ENCODE measurements at places on chromosomes 5 and 9.
A peak's percentile ranks its signal among the peaks of the same experiment; 100 is the strongest.

DNA sequence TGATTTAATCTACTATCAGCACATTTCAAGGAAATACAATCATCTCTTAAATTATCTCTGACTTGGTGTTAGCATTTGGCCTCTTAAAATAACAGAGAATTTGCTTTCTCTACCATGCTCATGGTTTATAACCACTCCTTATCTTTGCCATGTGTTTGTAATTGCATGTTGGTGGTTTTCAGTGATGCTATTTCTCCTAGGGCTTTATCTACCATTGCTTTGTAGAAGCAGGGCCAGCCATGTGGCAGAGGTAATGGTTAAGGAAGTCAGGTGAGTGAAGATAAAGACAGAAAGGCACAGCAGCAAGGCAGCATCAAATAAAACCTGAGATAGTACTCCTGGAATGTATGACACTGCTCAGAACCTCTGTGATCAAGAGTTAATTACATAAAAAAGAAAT lies 206.2 kb downstream of the FER start:
- no peaks in the 10 kb centered on the region for H3K27me3 ChIP-seq
- H3K36me3 ChIP-seq = no peaks in the 10 kb centered on the region
- no peak for DNase-seq
- H3K27ac ChIP-seq = no peak overlapping the region

- no peak overlapping the region for H3K4me3 ChIP-seq
- H3K27ac ChIP-seq = no peak overlapping the region
- H3K36me3 ChIP-seq = no peaks in the 10 kb centered on the region
Observed at GRCh38 chr9:117425566-117425965, 10.7 kb upstream of the ASTN2 start.

- no peaks in the 10 kb centered on the region for H3K27me3 ChIP-seq
- no peak overlapping the region for H3K27ac ChIP-seq
- H3K36me3 ChIP-seq = no peaks in the 10 kb centered on the region
- no peaks in the 10 kb centered on the region for H3K4me1 ChIP-seq
- DNase-seq = no peak
Observed at GRCh38 chr9:109868207-109868606, 88.2 kb downstream of the PALM2AKAP2 start.

- H3K36me3 ChIP-seq = no peaks in the 10 kb centered on the region
- DNase-seq = no peak
- no peak overlapping the region for H3K4me3 ChIP-seq
- H3K4me1 ChIP-seq = no peaks in the 10 kb centered on the region
- no peaks in the 10 kb centered on the region for H3K27me3 ChIP-seq
Observed at GRCh38 chr5:143222287-143223231, 180.9 kb downstream of the NR3C1 start.

- H3K27me3 ChIP-seq = no peaks in the 10 kb centered on the region
- H3K4me3 ChIP-seq = no peak overlapping the region
- H3K36me3 ChIP-seq = no peaks in the 10 kb centered on the region
- H3K27ac ChIP-seq = no peak overlapping the region
- DNase-seq = no peak
Observed at GRCh38 chr9:127166651-127167524, 44.5 kb upstream of the ANGPTL2 start.

- no peak overlapping the region for H3K27ac ChIP-seq
- no peaks in the 10 kb centered on the region for H3K27me3 ChIP-seq
- no peak for DNase-seq
- no peaks in the 10 kb centered on the region for H3K4me1 ChIP-seq
Observed at GRCh38 chr5:128014578-128014977, 69.0 kb upstream of the SLC12A2 start.

GRCh38 chr5:145906401-145906800 lies 30.0 kb upstream of the SH3RF2 start:
- no peak for DNase-seq
- no peaks in the 10 kb centered on the region for H3K27me3 ChIP-seq
- H3K36me3 ChIP-seq = no peaks in the 10 kb centered on the region

GRCh38 chr5:131406975-131407638 lies 143.3 kb downstream of the CDC42SE2 start:
- no peaks in the 10 kb centered on the region for H3K4me1 ChIP-seq
- peak; percentile 27 for DNase-seq
- H3K36me3 ChIP-seq = no peaks in the 10 kb centered on the region
- H3K27ac ChIP-seq = no peak overlapping the region
- H3K27me3 ChIP-seq = no peaks in the 10 kb centered on the region

DNA sequence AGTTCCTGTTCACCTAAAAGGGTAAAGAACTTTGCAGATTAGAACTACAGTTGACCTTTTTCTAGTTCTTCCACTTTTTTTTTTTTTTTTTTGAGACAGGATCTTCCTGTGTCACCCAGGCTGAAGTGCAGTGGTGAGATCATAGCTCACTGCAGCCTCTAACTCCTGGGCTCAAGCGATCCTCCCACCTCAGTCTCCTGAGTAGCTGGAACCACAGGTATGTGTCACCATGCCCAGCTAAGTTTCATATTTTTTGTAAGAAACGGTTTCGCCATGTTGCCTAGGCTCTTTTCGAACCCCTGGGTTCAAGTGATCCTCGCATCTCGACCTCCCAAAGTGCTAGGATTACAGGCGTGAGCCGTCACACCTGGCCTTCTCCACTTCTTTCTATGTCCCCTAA lies 39.7 kb upstream of the TNFAIP8 start:
- H3K4me3 ChIP-seq = no peak overlapping the region
- no peaks in the 10 kb centered on the region for H3K4me1 ChIP-seq
- no peak for DNase-seq
- H3K27me3 ChIP-seq = no peaks in the 10 kb centered on the region
- no peak overlapping the region for H3K27ac ChIP-seq
- no peaks in the 10 kb centered on the region for H3K36me3 ChIP-seq

DNA sequence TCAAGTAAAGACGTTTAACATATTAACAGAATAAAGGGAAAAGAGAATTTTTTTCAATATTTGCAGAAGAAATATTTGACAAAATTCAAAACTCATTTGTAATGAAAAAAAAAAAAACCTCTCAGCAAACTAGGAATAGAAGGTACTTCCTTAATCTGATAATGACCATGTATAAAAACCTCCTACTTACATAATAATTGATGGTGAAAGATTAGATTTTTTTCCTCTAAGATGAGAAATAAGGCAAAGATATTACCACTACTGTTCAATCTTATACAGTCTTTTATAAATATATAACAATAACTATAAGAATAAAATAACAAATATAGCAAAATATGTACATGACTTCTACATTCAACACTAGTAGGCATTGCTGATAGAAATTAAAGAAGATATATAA lies 424.6 kb upstream of the KLF4 start:
- DNase-seq = no peak
- no peaks in the 10 kb centered on the region for H3K36me3 ChIP-seq
- no peak overlapping the region for H3K27ac ChIP-seq
- no peak overlapping the region for H3K4me3 ChIP-seq

- H3K27me3 ChIP-seq = no peaks in the 10 kb centered on the region
- no peak overlapping the region for H3K27ac ChIP-seq
- no peak overlapping the region for H3K4me3 ChIP-seq
- no peak for DNase-seq
- no peaks in the 10 kb centered on the region for H3K4me1 ChIP-seq
Observed at GRCh38 chr9:100880284-100880683, 148.2 kb upstream of the PLPPR1 start.

- no peak for DNase-seq
- H3K27ac ChIP-seq = no peak overlapping the region
- H3K36me3 ChIP-seq = no peaks in the 10 kb centered on the region
- H3K4me1 ChIP-seq = no peaks in the 10 kb centered on the region
Observed at GRCh38 chr5:174717826-174718455, 6.4 kb upstream of the MSX2 start.

DNA sequence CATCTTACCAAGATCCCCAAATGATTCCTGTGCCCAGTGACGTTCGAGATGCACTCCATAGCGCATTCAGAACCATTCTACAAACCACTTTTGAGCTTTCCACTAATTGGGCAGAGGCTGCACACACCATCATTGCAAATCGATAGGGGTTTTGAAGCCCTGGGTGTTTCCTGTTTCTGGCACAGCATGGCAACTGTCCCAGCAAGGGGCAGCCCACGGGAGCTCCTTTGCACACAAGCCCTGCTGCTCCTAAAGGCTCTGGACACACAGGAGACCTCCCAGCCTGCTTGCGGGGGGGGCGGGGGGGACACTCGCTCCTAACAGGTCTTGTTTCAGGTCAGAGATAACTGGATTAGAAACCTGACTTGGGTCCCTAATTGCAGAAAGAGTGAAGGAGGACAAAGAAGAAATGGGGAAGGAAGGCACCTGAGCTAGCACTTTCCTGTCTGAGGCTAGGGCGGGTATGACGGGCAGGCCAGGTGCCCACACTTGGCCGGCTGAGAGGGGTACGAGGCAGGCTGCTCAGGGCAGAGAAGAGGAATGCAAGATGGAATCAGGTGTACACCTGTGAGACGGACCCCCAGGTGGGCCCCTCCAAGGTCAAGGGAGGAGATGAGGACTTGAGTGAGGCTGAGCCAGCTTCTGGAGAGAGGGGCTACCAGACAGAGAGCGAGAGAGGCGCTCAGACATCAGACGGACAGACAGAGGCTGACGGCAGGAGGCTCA lies 820 bp downstream of the FBP1 start:
- peak; percentile 26 for DNase-seq
- H3K27ac ChIP-seq = peak overlapping the region; percentile 55
- H3K4me3 ChIP-seq = peak overlapping the region; percentile 77
- H3K36me3 ChIP-seq = no peaks in the 10 kb centered on the region

Measured in colonic mucosa (tissue), 4 donors.